ENCODE measurements at places on chromosomes 5 and 9.

DNA sequence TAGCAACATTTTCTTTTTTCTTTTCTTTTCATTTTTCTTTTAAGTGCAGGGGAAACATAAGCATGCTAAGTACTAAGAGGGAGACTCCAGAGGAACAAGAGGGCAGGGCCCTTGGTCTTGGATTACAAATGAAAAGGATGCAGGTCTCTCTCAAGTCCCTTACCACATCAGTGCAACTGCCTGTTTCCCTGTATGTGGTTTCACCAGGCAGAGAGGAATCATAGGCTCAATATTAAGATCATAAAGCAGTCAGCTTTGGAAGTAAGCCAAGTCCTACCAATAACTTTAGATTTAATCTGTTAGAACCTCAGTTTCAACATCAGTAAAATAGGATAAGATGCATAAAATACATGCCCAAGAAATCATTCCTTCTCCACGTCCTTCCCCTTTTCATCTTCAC is 422.7 kb upstream of the PAPPA start:
- DNase-seq: no peak

DNA sequence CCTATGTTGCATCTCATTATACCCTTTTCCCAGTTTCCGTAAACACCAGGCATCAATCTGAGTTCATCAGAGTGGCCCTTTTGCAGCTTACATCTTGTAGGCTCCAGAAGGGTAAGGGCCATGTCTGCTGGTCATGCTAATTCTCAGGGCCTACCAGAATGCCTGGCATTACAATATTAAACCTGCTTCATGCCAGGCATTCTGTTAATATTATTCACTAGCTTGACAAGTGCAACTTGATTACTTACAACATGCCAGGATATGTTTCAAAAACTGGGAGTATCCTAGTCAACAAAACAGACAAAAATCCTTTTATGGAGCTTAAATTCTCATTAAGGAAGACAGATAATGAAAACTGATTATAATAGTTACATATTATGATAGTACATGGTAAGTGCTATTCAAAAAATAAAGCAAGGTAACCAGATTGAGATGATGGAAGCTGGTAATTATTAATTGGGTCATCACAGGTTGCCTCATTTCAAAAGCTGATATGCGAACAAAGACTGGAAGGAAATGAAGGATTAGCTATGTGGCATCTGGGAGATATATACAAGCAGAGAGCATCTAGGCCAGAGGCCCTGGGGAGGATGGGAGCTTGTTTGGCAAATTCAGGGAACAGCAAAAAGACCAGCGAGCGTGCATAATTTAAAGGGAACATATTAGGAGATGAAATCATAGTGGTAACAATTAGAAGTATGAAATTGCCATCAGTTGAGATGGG is 406.3 kb downstream of the DMRT2 start:
- no peak for DNase-seq

- no peak for DNase-seq
Measured at GRCh38 chr5:143741421-143741820, 70.5 kb upstream of the HMHB1 start.

DNA sequence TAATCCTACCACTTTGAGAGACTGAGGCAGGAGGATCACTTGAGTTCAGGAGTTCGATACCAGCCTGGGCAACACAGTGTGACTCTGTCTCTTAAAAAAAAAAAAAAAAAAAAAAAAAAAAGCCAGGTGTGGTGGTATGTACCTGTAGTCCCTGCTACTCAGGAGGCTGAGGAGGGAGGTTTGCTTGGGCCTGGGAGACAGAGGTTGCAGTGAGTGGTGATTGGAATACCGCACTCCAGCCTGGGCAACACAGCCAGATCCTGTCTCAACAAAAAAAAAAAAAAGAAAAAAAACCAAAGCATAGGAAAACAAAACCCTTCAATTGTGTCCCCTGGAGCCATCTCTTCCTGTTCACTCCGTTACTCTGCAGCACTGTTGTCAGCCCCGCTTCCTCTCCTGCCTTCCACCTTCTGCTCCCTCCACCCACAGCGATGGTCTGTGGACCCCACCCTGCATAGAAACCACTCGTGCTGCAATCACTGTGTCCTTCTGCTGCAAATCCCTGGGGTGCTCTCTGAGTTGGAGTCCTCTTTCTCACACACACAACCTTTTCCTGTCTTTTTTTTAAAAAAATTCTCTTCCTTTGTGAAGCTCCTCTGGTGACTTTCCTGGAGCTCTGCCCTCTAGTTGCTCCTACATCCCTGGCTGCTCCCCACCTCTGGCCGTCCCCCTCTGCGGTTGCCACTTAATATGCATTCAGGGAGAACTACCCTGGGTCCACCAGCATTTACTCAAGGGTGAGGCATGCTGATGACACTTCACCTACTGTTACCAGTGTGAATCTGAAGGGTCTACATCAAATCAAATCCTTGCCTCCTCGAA is 22.2 kb downstream of the CCT5 start:
- DNase-seq: no peak

- DNase-seq: no peak
Measured at GRCh38 chr5:170585273-170585948, 81.6 kb downstream of the KCNIP1 start.

DNA sequence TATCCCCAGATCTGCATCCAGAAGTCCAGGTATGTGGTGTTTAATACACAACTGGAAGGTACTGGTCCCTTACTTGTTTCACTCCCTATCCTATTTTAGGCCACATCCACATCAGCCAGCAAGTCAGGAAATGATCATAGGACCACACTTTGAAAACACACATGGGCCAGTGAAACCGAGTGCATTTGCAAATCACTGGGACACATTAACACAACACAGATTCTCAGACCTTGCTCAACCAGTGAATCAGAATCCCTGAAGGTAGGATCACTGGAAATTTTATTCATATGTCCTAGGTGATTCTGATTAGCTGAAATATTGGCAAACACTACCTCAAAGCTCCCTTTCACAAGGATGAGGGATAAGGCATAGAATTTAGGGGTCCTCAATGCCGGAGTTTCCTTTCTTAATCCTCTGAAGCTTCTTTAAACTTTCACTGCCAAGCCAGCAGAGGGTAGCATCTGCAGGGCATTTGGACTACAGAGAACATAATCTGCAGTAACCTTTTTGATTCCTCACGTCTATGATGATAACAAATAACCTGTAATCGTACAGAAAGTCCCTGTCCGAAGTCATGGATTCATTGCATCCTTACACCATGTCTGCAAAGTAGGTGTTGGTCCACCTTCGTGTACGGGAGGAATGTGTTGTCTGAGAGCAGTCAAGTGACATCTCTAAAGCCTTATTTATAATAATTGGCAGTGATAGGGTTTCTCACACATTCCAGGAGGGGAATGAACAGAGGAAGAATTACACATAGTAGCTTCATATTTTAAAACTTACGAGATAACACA is 11.0 kb upstream of the ABLIM3 start:
- no peak for DNase-seq

GRCh38 chr9:132041798-132042197 is 37.9 kb downstream of the MED27 start:
- no peak for DNase-seq

DNA sequence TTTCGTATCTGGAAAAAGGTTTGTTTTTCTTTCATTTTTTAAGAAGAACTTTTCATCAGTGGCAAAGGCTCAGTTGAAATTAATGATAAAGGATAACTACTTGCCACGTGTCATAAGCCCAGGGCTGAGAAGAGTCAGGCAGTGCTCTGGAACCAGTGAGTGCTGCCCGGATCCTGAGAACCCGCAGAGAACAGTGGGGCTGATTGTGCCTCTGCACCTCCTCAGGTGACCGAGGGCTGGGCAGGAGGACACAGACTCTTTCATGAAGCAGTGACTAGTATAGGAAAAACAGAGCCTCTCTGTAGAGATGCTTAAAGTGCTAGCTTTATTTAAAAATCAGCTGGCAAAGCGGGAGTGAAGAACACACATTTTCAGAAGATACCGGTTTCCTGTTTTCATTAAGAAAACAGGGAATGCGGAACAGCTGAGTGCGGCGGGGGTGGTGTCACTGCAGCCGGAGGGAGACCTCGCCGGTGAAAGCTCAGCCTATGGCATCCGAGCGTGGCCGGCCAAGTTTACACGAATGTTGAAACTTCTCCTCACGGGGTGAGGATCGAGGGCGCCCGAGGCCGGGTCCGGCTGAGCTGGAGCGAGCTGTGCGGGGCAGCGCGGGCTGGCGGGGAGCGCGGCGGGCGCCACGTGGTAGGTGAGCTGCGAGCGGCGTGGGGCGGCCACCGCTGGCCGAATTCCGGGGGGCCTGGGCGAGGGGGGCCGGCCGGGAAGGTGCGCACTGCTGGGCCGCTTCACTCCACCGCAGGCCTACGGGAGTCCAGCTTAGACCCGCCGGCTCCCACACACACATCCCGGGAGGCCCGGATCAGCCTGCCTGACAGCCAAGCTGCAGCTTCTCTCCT is 134.7 kb upstream of the DMRT1 start:
- peak; percentile 50 for DNase-seq

DNA sequence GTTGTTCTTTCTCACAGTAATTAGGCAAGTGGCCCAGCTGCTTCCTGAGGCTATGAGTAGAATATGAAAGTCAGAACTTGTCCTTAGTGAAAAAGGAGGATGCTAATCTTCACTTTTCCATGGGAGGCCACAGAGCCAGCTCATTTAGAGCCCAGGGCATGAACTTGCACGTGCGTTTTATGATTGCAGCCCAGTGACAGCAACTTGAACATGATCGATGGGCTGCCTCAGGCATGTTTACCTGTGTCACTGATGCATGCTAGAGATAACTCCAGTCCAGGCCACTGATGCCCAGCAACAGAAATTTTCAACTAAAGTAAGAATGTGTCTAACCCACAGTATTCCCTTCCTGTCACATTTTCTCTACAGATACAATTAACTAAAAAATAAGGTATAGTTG is 179.3 kb downstream of the CTNND2 start:
- no peak for DNase-seq

DNA sequence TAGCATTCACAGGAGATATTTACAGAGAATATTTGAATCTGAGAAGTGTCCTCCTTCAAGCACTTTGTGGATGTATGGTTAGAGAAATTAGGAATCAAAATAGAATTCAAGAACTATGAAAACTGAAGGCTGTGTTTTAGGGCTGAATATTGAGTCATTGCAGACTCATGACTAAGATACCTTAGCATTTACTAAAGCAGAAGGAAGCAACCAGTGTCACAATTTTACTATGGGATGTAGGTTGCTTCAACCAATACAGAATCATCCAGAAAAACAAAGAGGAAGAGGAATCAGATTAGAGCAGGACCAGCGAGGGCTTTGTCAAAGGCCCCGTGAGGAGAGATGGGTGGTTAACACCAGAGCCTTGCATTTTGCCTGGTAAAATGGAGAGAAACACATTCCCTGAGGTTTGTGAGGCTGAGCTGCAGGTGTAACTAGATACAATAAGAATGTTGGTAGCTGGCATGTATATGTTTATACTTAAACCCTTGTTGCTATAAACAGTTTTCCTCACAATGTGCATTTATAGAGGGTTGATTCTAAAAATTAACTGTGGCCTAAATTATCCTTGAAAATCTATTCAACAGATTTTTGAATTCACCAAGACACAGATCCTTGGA is 518.1 kb downstream of the AGTPBP1 start:
- no peak for DNase-seq

DNA sequence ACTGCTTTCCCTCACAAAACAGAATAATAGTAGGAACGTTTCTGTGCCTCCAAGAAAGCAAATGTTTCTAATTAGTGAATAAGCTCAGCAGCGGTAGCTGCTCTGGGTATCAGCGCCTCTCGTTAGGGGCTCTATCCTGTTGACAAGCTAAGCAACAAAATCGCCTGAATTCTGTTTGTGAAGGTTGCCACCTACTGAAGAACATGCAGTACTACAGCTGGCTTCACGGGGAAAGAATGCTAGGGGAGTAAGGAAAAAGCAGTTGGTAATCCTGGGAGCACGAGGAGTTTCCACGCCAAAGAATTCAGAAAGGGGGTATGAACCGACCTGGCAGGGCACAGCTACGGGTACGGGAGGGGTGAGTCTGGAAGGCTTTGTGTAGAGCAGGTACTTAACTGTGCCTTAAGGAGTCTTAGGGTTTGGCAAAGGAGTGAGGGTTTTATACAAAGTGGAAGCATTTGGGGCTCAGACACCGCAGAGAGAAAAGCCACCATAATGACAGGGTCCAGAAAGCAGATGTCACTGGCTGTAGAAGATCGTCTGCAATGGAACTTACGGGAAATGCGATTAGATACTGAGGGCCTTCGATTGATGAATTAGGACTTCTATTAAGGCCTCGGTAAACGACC is 171.7 kb downstream of the TTC39B start:
- DNase-seq: peak; percentile 22

- DNase-seq: no peak
Measured at GRCh38 chr5:129101794-129102193, 7.2 kb downstream of the ISOC1 start.

DNA sequence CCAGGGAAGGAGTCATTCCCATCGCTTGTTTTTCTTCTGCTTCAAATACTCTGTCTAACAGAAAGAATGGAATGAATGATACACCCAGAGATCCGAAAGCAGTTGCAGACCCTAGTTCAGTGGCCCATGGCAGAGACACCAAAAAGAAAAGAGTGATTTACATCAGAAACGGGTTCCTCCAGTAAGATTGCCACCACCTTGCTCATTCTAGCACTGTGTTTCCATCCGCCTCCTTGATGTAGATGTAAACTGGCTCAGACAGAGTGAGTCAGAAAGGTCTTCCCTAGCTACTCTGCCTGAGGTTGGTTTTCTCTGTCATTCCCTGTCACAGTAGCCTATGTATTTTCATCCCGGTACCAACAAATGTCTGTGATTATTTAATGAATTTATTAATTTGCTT is 15.9 kb upstream of the CLINT1 start:
- no peak for DNase-seq

DNA sequence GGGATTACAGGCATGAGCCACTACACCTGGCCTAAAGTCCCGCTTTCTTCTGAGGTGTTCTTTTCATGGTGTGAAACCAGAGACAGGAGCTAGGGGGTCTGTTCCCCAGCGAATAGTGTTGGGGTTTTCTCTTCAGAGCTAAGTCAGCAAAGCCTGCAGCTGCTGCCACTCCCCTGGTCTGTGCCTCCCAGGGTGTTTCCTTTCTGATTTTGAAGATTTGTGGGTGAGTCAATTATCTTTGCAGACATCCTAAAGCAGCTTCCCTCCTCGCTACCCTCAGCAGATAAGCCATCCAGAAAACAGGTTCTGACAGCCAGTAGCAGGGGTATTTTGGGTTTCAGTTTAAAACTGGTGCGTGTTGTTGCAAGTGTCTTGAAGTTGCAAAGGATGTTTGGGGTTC is 72.0 kb upstream of the IQGAP2 start:
- DNase-seq: no peak

- no peak for DNase-seq
Measured at GRCh38 chr5:135119481-135119880, 85.5 kb upstream of the PITX1 start.

DNA sequence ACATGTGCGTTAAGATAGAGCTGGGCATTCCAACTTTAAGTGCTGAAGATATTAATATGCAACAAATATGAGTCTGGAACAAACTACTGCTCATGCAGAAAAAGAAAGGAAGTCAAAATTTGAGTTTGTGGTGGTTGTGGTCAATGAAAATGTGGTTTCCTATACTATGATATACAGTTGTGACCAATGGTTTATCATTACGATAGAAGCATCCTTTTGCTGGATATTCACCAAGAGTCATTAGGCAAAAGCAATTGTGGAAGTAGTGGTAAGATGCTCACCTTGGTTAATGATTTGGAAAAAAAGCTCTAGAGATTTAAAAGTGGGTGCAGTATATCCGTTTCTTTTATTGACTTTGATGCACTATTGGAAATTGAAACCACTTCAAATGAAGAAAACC is 1007.0 kb downstream of the NR2F1-AS1 start:
- DNase-seq: no peak

GRCh38 chr5:72179028-72179815 is 71.9 kb downstream of the MAP1B start:
- no peak for DNase-seq
